ENCODE measurements at places on chromosomes 5 and 9.

DNA sequence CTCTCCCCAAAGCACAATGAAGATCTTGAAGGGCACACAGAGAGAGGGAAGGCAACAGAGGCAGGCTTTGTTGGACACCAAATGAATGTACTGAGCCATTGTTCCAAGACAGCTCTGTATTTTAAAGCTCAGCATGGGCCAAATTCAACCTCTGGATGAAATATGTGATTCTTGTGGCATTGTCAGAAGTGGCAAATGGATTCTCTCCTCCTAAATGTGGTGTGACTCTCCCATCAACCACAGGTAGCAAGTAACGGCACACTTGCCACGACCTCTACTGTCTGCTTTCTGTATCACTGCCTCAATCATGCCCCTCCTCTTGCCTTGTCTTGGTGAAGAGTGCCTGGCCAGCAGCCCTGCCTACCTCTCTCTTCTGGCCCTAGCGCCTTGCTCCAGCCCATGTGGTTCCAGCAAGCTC lies 6.1 kb upstream of the MOB3B start:
- DNase-seq = no peak

GRCh38 chr5:6280425-6281100 lies 97.8 kb downstream of the MED10 start:
- DNase-seq = no peak

DNA sequence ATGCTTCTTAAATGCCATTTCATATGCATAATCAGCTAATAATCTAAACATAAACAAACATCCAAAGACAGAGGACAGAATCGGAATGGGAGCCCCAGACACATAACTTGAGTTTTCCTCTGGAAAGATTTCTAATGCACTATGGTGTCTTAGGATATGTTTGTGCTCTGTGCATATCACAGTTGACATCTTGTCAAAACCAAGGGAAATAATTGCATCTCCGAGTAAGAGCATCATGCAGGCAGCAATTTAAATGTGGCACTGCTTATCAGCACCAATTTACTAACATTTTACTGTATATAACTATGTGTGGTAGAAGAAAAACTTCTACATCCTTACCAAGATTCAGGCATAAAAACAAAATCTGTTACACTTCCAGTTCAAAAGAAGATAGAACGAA lies 217.9 kb downstream of the GLIS3 start:
- DNase-seq = no peak

DNA sequence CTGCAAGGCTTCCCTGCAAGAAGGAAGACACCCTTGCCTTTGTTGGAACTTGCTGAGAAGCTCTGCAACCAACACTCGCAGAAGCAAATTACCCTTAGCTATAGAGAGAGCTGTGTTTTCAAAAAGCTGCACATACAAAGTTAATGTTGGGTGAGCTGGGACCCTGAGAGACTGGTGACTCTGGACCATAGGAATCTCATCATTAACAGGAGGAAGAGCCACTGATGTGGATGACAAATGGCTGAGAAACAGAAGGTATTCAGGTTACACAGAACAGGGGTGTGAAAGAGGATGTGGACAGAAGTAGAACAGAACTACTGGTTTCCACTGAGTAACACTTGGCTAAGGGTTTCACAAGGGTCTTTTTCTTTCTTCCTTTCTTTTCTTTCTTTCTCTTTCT lies 493.5 kb downstream of the IRX1 start:
- no peak for DNase-seq

GRCh38 chr5:89534331-89534730 lies 651.3 kb upstream of the MEF2C start:
- DNase-seq = no peak

DNA sequence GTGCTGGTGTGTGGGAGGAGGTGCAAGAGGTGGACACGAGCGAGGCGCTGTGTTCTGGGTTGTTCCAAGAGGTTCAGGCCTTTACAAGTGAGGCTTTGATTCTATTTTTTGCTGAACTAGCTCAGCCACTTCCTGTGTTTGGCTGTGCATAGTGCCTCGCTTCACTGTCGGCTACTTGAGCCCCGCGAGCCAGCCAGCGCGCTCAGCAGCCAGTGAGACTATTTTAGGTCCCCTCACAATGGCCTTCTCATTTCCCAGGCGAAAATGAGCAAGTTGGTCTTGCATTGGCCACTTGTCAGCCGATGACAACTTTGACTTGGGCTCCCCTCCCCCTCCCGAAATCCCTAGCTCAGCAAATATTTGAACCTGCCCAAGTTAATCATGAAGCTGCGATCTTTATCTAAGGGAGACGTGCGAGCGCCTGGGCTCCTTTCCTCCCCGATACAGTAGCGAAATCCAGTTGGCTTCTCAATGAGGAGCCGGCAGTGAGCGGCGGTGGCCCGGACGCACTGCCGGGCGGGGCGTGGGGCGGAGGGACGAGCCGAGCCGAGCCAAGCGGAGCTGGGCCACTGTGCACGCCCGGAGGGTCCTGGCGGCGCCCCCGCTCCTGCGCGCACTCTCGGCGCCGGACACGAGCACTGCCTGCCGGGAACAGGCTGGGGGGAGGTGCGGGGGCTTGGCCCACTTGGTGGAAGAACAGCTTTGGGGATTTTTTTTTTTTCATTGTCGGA lies 72.6 kb downstream of the PIK3R1 start:
- DNase-seq = peak; percentile 77

DNA sequence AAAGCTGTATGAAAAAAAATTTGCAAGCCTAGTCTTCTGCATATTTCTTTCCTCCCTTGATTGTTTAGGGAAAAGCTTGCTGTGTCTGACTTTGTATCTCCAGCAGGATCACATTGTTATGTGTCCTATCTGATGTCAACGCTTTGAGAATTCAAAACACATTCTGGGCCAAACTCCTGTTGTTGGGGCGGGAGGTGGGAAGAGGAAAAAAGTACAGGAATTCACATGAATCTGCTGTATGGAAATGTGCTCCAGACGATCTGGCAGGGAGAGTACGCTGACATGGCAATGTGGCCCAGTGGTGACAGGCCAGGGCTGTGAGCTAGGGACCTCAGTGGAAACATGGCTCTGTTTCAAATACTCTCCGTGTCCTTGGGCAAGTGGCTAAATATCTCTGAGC lies 87.4 kb upstream of the GNA14 start:
- DNase-seq = no peak

- DNase-seq = no peak
These were observed 137.4 kb upstream of the ABCA1 start for GRCh38 chr9:105065098-105066088.

DNA sequence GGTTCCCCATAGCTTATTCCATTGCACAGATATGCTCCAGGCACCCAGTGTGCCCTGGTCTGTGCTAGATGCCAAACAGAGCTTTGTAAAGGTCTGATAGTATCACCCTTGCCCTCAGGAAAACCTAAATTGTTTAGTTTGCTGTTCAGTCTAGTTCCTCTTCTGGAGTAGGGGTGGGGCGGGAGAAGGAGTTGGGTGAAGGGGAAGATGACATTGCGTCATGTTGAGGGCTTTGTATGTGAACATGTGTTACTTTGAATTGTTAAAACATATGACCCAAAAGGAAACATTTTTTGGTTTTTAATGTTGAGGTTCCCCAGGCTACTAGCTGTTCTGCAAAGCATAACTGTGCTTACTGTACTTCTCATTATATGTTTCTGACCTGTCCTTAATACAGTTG lies 40.6 kb downstream of the HACD4 start:
- peak; percentile 93 for DNase-seq

DNA sequence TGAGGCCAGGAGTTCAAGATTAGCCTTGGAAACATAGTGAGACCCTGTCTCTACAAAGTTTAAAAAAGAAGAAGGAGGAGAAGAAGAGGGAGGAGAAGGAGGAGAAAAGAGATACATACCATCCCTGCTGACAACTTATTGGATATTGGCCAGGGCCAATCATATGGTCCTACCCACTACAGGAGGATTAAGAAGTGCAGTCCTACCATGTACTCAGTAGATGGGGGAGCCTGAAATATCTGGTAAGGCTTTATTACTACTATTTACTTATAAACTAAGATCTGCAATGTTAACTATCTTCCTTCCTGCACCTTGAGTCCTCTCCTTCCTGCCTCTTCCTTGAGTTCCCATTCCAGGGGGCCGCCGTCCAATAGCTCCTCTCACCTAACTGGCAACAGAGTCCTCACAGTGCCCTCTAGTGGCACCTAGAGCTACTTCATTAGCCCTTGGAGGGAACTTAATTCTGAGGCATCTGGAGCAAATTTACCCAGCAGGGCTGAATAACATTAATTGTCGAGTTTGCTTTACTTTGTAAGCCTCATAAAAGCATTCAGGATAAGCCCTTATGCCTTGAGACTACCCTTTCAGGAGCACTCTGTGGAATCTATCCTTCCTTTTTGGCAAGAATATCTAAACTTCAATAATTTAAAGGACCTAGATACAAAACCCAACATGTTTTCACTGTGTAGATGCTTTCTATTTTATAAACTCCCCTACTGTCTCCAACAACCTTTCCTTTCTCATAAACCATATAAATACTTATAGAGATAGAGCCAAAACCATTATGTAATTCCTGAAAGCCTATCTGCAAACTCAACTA lies 39.1 kb upstream of the RANBP6 start:
- peak; percentile 85 for DNase-seq

GRCh38 chr5:171714261-171714660 lies 71.4 kb upstream of the SMIM23 start:
- DNase-seq = no peak

GRCh38 chr5:133729800-133730199 lies 117.5 kb upstream of the FSTL4 start:
- DNase-seq = no peak

DNA sequence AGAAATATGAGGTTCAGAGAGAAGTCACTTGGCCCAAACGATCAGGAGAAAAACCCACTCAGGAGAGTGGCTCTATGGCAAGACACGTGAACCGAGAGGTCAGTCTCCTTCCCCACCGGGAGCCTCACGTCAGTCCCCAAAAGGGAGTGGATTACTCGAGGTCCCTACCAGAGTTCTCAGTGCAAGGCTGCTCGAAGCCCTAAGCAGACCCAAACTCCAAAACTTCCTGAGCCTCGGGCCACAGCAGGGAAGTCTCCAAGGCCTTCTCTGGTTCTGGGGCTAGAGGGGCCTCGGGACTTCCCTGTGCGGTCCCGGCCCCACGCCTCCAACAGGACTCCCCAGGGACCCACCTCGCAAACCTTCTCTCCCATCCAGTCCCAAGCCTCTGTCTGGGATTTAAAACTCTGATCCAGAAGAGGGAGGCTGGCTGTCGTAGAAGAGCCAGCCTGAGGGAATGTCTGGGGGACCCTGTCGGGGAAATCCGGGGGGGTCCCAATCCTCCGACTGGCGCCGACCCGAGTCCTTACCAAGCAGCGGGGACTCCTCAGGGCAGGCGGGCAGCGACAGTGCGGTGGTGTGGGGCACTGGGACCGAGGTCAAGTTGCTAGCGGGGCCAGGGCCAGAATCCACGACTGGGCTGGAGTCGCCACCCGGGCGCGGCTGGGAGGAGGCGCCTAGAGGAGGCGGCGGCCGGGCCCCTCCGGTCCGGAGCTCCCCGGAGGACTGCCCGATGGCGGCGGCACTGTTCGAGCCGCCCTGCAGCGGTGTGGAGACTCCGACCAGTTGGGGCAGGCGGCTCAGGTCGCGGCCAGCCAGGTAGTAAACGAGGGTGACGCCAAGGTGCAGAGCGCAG lies 679 bp downstream of the B4GALT1 start:
- DNase-seq = peak; percentile 73

- no peak for DNase-seq
These were observed 217.1 kb downstream of the EBF1 start for GRCh38 chr5:158882660-158883059.

DNA sequence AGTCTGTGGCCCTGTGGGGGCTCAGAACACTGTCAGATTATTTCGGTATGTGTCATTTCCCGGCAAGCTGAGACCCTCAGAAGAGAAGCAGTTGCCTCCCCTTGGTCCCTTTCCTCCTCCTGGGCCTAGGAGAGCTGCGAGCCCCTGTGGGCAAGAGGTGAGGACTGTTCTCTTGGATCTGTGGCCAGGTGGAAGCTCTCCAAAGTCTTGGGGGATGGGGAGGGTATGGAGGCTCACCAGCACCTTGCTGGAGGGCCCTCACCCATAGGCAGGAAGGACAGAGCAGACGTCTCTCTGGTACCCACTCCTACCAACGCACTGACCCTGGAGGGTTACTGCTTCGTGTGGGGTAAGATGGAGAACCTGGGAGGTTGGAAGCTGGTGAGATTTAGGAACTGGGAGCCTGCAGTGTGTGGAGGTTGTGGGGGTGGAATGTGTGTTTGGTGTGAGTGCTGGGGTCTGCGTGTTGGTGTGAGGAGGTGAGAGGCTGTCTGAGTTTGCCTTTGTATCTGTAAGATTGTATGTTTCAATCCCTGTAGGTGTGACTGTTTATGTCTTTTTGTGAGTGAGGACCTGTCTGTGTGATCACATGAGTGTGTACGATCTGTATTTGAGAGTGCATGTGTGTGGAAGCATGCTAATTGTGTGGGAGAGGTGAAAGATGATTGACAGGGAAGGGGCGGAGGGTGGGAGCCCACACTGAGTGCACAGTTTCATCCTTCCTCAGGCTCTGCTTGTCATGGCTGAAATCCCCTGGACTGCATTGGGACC lies 52.4 kb upstream of the PSD2 start:
- no peak for DNase-seq

DNA sequence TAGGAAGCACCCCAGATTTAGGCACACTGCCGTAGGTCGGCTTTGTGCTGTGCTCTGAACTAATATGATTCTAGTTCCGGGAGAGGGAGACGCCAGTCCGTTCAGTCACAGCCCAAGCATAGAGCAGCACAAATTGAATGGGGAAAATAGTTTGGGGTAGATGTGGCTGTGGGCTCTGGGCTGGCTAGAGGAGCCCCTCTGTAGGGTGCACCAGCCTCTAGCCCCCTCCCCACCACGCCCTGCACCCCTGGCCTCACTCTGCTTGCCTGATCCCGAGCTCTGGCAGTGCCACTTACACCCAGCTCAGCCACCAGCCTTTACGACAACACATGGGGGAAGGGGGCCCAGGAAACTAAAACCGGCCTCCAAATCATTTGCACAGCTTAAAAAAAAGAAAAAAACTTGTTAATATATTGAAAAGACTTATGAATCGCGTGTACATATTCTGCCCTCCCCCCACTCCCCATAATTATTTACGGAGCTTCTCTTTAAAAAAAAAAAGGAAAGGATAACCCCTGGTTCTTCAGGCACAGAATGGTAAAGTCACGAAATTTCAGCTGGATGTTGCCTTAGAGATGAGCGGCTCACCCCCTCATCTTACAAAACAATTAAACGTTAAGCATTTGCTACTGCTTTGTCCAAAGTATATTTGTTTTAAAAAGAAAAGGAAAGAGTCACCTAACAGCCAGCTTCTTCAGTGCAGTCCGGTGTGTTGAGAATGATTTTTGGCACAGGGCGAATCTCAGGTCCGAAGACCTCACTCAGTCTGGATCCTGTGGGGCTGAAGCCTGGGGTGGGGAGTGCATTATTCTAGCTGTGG lies 3.5 kb downstream of the LMX1B start:
- no peak for DNase-seq
